ENCODE measurements at places on chromosomes 12 and 14.

DNA sequence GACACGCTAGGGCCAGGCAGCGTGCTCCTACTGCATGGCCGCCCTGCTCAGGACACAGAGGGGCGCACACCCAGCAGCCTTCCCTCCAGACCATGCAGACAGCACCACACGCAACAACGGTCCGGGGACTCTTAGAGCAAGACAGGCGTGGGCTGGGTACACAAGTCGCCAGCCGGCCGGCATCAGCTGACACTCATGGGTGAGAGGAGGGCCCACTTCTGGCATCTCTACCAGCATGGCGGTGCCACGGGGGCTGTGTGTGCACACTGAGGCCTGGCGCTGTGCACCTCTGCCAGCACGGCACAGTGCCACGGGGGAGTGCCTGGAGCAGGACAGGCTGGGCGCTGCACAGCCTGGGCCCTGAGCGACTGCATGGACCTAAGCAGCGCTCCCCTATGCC is 6.7 kb upstream of the BTBD6 start:
- DNase-seq: no peak

DNA sequence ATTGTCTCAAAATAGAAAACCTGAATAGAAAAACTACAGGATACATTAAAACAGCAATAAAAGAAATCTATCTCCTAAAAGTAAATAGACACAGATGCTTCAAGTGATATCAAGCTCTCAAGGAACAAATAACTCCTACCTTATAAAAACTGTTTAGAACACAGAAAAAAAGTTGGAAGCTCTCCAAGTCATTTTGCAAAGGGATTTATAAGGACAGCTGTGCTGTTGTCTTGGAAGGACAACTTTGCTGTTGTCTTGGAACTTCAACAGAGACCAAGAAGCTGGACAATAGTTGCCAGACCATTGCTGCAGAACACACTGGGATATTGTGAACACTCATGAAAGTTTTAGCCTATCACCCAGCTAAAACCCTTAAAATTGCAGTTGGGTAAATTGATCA is 780.7 kb downstream of the FLRT2 start:
- DNase-seq: no peak

DNA sequence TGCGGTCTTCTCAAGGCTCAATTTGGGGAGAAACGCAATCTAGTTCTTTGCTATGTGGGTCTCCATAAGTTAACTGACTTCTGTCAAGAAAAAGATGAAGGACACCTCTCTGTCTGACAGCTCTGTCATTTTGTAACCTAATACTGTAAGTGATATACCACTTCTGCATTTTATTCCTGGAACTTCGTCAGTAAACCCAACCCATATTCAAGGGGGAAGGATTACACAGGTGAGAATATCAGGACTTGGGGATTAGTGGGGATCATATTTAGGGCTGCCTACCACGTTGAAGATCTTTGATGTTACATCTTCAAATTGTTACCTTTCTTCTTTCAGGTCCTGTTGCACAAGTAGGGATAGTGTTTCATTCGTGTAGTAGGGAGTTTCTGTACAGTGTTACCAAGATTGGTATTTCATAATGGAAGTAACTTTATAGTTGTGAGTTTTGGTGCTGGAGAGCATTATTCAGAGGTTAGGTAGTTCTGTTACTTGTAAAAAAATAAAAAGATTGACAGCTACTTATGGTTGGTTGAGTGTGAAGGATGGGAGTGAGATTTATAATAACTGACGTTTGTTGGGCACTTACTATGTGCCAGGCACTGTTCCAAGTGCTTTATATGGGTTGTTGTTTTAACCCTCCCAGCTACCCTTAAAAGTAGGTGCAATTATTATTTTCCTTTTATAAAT is 1.6 kb downstream of the TMEM260 start:
- no peak for DNase-seq

GRCh38 chr12:28032811-28033537 is 60.4 kb upstream of the PTHLH start:
- DNase-seq: no peak

- no peak for DNase-seq
These were observed 592.9 kb upstream of the FLRT2 start for GRCh38 chr14:84937016-84937415.

- no peak for DNase-seq
These were observed 229.9 kb upstream of the HMGA2 start for GRCh38 chr12:65594409-65594808.

Measured in BJ (cell line).